Activated naive CD4-positive, alpha-beta T cell treated with anti-CD3 and anti-CD28 coated beads, Interleukin-2, amount 10 ng/mL, durations not matched to agents 5 hours and 36 hours (primary cell): ENCODE measurements at places on chromosomes 2 and 18. TPM values are rescaled to one million over a fixed set of nuclear protein-coding genes. Genes with fewer than 3 reads are reported as not detected.

Gene CFAP65
- not detected for total RNA-seq

Gene PDE1A
- not detected for total RNA-seq

Gene ELOA2
- not detected for total RNA-seq

Gene KCNE4
- total RNA-seq: not detected

Gene POTEI
- total RNA-seq: not detected

Gene SULT1C2
- total RNA-seq: not detected

Gene GATA6
- total RNA-seq: not detected

Gene MYO5B
- not detected for total RNA-seq

Gene NBEAL1
- total RNA-seq: 14.7 TPM

Gene UGT1A4
- not detected for total RNA-seq

Gene UGT1A1
- total RNA-seq: not detected

Gene KLHL41
- not detected for total RNA-seq

Gene CIB4
- not detected for total RNA-seq

Gene KCNG2
- not detected for total RNA-seq

Gene NYAP2
- not detected for total RNA-seq

Gene EVX2
- total RNA-seq: not detected

Gene HOXD8
- total RNA-seq: not detected

Gene DCTN1
- 104 TPM for total RNA-seq

Gene UBXN4
- 113 TPM for total RNA-seq

Gene HAAO
- not detected for total RNA-seq

Gene EPG5
- 25.1 TPM for total RNA-seq

Gene PTPRM
- total RNA-seq: 3.2 TPM

Gene DOCK10
- 240 TPM for total RNA-seq

Gene MROH2A
- total RNA-seq: not detected

Gene CHRNG
- not detected for total RNA-seq

Gene GCKR
- not detected for total RNA-seq

Gene TUBB8B
- not detected for total RNA-seq

Gene CMPK2
- total RNA-seq: 18.7 TPM

Gene FSHR
- not detected for total RNA-seq

Gene GKN2
- not detected for total RNA-seq

Gene NOL4
- not detected for total RNA-seq

Gene TTR
- total RNA-seq: not detected

Gene DSG4
- total RNA-seq: not detected

Gene DBI
- 147 TPM for total RNA-seq

Gene VAMP5
- total RNA-seq: 93.9 TPM

Gene ADD2
- 18.6 TPM for total RNA-seq

Gene EMILIN1
- total RNA-seq: 1.1 TPM

Gene CHRND
- total RNA-seq: not detected

Gene ABCB11
- total RNA-seq: not detected

Gene SIX3
- total RNA-seq: not detected

Gene RAB6C
- total RNA-seq: not detected
